ENCODE measurements at places on chromosomes 3 and 15.

DNA sequence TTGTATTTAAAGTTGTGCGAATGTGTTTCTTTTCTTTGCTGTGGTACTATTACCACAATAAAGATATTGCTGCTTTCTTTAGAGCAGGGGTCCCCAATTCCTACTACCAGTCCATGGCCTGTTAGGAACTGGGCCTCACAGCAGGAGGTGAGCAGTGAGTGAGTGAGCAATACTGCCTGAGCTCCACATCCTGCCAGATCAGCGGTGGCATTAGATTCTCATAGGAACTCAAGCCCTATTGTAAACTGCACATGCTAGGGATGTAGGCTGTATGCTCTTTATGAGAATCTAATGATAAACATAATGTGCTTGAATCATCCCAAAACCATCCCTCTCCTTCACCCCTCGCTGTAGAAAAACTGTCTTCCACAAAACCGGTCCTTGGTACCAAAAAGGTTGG is 41.6 kb downstream of the DMXL2 start:
- no peak for DNase-seq

GRCh38 chr3:72371431-72371830 is 476.8 kb downstream of the SHQ1 start:
- no peak for DNase-seq

GRCh38 chr15:67922971-67923945 is 83.4 kb upstream of the RNU6-1 start:
- no peak for DNase-seq

DNA sequence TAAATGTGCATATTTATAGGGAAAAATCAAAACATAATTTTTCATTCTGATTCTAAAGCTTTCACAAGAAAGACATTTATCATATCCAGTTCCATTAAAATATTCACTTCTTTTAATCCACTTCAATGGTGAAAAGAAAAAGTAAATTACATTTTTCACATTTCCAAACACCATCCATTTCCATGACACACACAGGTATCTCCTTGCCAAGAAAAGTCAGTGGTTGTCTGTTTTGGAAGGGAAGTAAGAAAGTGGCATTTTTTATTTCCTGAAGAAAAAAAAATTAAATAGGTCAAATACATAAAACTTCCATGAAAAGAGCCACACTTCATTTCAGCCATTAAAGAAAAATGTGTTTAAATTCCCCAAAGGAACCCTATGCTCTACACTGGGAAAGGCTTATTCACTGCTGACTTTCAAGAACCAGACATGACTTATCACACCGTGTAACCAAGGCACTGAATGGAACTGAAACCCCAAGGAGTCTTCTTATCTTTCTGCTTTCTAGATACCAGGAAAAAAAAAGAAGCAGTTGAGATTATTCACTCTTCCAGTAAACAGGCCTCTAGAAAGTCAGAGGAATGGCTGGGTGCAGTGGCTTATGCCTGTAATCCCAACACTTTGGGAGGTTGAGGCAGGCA is 44.5 kb downstream of the OSBPL10 start:
- DNase-seq = no peak

- no peak for DNase-seq
Measured at GRCh38 chr3:158248261-158248660, 138.4 kb downstream of the RSRC1 start.

DNA sequence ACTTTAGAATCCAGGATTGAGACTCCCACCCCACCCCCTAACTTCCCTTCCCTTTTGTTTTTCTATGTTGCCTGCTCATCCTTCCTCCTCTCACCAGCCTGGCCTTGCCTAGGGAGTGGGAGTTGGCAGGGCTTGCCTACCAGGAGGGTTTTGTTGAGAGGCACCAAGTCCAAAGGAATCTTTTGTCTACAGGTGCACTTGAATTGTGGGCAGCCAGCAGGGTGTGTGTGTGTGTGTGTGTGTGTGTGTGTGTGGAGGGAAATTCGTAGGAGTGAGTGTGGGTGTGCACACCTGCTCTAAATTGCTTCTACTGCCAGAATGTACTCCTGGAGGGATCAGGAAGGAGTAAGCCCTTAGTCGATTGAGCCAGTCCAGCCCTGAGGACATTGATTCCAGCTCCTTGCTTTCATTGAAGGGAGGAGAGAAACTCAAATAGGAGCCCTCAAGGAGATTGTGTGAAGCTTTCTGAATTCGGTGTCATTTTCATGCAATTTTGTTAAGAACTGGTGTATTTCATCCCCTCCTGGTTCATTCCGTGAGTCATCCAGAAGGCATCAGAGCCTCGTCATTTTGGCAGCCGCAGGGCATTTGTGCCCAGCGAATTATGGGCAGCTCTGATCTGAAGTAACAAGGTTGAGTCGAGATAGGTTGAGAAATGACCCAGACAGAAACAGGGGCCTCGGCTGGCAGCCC is 112.1 kb downstream of the SLCO3A1 start:
- no peak for DNase-seq

DNA sequence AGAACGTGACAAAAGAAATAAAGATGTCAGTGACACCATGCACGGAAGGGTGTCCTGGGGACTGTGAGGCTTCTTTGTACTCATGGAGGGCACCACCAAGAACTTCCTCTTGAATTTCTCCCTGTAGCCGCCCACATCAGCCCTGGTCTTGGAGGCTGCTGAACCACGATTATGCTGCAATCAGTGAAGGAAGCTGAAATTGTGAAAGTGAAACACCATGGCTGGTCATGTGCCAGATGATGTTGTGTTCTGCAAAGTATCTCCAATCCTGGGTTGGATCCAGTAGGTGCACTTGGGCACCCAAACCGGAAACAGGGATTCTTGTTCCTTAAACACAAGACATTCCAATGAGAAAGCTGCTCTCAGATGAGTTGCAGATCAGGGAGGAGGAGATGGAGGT is 104.4 kb upstream of the GOLGA6L6 start:
- no peak for DNase-seq

DNA sequence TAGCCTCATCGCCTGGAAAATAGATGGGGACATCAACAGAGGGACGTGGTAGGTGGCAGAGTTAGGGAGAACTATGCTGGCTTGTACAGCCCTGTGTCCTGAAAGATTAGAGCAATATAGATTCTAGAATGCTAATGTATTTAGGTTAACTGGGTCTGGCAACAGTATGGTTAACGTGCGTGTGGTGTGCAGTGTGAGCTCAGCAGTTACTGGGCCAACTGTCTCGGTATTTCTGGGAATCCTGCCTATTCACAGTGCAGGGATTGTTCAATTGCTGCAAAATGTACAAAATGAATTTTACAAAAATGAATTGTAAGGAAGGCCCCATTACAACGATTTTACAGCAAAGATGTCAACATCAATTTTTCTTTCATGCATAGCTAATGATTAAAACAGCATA is 20.6 kb downstream of the MEIS2 start:
- no peak for DNase-seq

DNA sequence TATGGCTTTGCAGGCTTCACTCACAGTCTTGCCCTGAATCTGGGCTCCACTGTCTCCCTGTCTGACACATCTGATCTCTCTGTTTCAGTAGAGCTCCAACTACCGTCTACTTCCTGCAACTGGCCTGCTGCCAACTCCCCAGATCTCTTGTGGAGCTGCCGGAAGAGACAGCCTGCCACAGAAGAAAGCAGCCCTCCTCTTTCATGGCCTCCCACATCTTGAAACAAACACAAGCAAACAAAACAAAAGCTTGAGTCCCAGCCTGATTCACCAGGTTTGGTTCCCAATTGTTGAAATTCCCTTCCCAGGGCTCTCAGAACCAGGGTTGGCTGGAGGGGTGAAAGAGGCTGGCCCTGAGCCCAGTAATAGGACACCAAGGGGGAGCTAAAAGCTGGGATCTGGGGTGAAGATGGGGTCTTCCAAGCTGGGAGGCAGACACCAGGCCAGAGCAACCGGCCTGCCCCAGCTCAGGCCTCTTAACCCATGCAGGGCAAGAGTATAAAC is 55.3 kb upstream of the CA12 start:
- DNase-seq = no peak

DNA sequence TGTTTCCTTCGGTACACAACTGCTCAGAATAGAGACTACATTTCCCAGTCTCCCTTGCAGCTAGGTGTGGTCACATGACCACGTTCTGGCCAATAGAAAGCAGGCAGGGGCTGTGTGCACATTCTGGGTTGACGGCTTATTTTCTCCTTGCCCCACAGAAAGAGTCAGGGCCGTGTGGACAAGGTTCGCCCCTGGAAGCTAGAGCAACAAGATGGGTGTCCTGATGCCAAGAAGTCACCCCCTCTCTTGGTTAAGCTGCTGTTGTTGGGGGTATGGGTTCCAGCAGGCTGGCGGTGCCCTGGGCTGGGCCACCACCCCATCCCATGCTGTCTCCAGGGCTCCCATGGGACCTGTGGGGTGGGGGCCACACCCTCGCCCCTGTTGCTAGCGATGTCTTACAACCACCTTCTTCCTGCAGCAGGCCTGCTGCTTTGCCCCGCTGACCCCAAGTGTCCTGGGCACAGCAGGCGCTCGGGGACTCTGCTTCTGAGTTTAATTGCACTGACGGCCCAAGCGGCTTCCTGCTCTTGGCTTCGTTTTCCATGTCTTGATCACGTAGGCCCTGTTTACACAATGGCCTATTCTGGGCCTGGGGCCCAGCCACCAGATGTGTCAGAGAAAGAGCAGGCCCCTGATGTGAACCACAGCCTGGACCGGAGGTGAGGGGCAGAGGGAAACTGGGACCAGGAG is 24.9 kb downstream of the ABTB1 start:
- DNase-seq = peak; percentile 52

DNA sequence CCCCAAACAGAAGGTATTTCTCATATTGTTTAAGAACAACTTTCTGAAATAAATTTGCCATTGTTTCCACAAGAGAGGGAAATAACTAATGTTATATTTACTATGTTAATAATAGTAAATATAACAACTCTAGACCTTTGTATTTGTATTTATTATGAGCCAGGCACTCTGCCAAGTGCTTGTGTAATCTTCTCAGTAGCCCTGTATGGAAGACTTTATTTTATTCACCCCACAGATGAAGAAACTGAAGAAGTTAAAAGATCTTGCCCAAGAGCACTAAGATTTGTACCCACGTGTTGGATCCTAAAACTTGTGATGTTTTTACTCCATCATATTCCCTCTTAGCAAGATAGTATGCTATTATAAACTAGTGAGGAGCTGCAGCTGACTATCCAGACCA is 12.0 kb upstream of the GNB4 start:
- no peak for DNase-seq

- peak; percentile 23 for DNase-seq
Measured at GRCh38 chr3:142724682-142725356, 985 bp downstream of the TRPC1 start.

Measured in memory B cell (primary cell).